ENCODE measurements at places on chromosomes 2 and 18. TPM values are rescaled to one million over a fixed set of nuclear protein-coding genes. Genes with fewer than 3 reads are reported as not detected.

DNA sequence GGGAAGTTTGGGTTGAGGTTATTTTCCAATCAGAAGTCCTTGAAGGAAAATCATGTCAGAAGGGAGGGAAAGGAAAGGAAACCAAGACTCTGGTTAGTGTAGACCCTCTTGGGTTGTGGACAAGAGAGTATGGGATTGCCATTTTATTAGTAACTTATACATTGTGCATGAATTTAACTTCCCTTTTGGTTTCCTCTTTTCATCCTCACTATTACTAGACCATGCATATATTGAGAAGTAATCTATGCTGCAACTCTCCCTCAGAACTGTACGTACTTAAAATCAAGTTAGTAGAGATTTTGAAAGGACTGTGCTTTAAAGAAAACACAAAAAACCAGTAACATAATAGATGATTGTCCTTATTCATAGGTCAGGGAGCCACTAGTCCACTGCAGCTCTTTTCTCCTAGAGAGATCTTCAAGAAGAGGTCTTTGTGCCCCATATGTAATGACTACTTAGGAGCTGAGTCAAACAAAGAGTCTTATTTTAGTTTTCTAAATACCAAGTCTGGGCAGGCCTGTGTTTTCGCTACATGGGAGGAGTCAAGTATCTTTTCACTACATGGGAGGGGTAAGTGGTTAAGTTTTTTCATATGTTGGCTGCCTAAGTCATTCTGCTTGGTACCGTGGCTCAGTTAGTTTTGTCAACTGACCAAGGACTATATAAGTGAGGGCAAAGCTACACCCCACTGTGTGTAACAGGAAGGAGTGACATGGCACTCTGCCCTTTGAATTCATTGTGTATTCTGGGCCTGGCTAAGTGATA, 25.2 kb upstream of the FAM117B start:
- no peak for DNase-seq

The LINC00305 gene
- not detected for total RNA-seq

The GALNT3 gene
- total RNA-seq = 51.3 TPM

GRCh38 chr2:152441961-152442360, 107.0 kb downstream of the FMNL2 start:
- no peak for DNase-seq

- DNase-seq = no peak
Measured at GRCh38 chr2:236811062-236811656, 241.5 kb downstream of the ACKR3 start.

GRCh38 chr2:39183673-39184072, 60.1 kb downstream of the CDKL4 start:
- no peak for DNase-seq

DNA sequence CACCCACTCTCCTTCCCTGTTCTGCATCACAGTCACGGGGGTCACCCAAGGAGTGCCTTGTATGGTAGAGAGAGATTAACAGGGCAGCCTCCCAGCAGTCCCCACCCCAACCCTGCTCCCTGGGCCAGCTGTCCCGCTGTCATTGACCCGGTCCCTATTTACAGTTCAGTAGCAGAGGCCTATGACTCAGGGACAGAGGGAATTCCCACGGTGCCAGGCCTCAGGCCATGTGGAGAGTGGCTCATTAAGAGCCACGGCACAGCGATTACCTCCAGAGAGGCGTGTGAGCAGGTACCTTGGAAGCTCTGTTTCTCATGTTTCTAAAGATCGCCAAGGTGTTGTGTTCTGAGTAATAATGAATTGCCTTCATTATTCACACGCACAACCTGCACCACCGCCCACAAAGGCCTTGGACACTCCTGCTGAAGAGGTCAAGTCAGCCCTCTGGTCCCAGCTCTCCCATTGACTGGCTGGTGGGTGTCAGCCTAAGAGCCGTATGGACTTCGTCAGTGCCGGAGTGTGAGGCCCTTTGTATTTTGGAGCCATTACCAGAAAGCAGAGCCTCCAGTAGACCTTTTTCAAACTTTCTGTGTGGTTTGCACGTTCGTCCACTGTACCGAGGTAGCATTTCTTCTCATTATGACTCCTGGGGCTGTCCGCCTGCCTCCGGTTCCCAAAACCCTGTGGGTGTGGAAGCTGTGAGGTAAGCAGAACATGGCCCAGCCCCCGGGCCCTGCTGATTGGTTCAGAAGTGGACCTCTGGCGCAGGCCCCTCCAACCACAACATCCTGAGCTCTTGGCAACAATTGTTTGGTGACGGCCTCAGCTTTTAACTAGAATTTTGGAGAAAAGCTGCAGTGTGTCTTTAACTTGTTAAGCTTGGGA, 47.0 kb downstream of the SERTAD2 start:
- DNase-seq = peak; percentile 95

- no peak for DNase-seq
Measured at GRCh38 chr18:26746826-26747475, 118.6 kb downstream of the AQP4 start.

The TIMM21 gene
- total RNA-seq = 23.1 TPM

GRCh38 chr2:111522231-111522768, 361.7 kb downstream of the ANAPC1 start:
- no peak for DNase-seq

The UGT1A4 gene
- total RNA-seq = 12.3 TPM

The UGT1A3 gene
- 5.8 TPM for total RNA-seq

DNA sequence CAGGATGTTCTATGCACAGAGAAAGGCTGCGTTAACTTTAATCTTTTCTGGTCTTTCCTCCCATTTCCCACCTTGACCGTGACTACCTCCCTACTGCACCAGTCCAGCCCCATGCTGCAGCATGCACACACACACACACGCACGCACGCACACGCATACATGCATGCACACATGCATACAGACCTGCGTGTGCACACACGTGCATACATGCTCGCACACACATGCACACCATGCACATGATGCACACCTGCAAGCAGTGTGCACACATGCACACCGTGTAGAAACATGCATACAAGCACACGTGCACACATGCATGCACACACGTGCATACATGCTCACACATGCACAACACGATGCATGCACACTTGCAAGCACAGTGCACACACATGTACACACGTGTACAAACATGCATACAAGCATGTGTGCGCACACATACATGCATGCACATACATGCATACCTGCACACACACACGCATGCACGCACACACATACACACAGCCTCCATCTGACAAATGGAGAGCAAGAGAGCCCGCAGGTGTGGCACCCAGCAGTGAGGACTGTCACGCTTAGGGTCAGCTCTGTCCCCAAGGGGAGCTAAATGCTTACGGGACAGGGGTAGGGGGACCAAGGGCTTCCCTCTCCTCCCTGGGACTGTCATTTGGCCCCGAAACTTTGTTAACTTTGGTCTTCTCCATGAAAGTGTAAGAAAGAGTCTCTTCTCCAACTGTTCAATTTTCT, 18.2 kb downstream of the SNORC start:
- DNase-seq = no peak

The SAG gene
- total RNA-seq = not detected

The CNDP1 gene
- total RNA-seq = not detected

DNA sequence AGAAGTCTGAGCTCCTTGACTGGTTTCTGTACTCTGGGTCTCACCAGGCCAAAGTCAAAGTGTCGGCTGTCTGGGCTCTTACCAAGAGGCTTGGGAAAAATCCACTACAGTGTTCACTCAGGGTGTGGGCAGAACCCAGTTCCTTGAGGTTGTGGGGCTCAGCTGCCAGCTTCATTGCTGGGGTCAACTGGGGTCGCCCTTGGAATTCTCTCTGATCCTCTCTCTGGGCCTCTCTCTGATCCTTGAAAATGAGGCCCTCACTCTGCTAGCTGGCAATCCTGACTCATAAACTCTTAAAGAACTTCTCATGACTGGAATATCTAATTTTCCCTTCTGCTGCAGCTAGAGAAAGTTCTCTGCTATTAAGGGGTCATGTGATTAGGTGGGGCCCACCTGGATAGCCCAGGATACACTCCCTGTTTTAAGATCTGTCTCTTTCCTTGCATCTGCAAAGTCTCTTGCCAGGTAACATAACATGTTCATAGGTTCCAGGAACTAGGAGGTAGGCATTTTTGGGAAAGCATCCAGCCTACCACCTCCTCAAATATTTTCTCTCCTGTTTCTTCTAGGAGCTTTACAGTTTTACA, 66.3 kb downstream of the SP110 start:
- no peak for DNase-seq

- no peak for DNase-seq
Measured at GRCh38 chr2:9234680-9235146, 28.1 kb downstream of the ASAP2 start.

The FOXD4L1 gene
- total RNA-seq = not detected

DNA sequence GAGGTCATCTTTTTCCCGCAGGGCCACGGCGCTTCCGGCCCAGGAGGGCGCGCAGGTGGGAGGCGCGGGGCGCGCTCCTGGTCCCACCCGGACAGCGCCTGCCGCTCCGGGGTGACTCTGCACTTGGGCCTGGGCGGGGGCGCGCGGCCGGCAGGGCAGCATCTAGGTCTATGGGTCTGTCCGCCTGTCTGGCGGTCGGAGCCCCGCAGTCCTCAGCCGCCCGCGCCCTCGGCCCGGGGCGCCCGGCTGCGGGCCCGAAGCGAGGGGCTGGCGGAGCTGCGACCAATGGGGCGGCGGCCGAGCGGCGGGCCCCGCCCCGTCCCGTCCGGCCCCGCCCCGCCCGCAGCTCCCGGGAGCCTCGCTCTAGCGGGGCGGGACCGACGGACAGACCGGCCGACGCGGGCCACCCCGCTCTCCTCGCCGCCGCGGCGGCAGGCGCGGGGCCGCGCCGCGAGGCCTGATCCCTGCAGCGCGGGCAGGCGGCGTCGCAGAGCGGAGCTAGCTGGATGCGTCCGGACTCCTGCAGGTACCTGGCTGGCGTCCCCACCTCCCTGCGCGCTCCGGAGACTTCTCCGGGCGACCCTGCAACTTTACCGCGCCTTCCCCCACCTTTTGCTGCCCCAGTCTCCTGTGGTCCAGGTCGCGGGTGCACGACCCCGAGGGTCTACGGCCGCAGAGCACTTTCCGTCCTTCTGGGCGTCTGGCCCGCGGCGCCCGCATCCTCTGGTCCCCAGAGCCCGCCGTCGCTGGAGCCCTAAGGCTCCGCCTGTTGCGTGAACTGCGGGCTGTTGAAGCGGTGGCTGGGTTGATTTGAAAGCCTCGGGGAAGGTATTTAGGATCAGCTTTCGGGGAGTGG, at the start of gene KCNS3:
Gene KCNS3, plus strand, starts transcription at position 387 of the 856 bp plus-strand sequence. CDS start 52,342 bp downstream, outside the sequence.
- no peak for DNase-seq

DNA sequence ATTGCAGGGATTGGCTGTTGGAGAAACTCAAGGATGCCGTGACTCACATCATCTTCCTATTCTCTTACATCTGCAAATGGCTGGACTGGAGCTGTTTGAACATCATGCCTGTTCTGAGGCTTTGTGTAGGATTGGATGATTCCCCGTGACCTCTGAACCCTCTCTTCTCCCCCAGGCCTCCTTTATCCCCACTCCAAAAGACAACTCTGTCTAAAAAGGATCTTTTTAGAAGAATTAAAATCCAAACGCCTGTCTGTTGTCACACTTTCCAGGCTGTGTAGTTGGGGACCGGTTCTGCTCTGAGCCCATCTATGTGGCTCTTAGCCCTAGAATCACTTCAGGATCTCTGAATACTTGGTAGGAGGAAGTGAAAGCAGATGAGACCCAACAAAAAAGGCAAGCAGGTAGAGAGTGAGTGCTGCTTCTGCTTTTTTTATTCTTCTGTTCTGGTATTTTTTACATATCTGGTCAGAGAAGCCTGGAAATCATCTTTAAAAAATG, 565 bp downstream of the SP140 start:
- peak; percentile 41 for DNase-seq

The TANC1 gene
- 57.4 TPM for total RNA-seq

The MAL gene
- total RNA-seq = not detected

DNA sequence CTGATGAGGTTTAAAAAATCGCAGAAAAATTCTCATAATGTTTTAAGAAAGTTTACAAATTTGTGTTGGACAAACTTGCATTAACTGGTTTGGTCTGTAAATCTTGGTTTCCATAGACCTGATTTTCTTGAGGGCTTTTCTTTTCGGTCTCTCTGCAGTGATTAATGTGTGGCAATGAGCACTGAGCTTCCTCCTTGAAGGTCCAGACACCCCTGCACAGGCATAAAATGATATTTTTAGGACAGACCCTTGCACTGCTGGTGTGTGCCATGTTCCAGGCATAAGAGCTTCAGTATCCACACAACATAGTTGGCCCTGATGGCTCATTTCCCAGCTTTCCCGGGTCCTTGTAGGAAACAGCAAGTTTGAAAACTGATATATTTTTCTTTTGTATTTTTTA, 33.7 kb downstream of the MRPL33 start:
- DNase-seq = no peak

- no peak for DNase-seq
Measured at GRCh38 chr18:62196980-62197379, 9.9 kb downstream of the RELCH start.

- DNase-seq = no peak
Measured at GRCh38 chr2:216426938-216427337, 14.7 kb downstream of the SMARCAL1 start.

- DNase-seq = no peak
Measured at GRCh38 chr2:104033399-104033798, 820.5 kb upstream of the POU3F3 start.

GRCh38 chr2:205403244-205403825, 279.0 kb upstream of the NRP2 start:
- DNase-seq = no peak

The ALPI gene
- total RNA-seq = 390 TPM

DNA sequence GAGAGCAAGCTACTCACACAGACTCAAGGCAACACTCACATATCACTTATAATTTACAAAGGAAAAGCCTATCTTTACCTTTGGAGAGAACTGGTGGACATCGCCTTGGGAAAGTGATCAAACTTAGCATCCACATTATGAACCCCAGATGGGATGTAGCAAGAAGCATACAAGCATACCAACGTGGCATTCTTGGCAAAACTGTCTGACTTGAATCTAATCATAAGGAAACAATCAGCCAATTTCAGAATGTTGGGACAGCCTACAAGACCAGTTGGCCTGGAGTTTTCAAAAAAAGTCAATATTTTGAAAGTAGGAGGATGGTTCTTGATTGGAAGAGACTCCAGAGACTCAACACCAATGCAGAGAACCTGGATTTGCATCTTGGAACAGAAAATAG, 79.1 kb upstream of the PMAIP1 start:
- DNase-seq = no peak

DNA sequence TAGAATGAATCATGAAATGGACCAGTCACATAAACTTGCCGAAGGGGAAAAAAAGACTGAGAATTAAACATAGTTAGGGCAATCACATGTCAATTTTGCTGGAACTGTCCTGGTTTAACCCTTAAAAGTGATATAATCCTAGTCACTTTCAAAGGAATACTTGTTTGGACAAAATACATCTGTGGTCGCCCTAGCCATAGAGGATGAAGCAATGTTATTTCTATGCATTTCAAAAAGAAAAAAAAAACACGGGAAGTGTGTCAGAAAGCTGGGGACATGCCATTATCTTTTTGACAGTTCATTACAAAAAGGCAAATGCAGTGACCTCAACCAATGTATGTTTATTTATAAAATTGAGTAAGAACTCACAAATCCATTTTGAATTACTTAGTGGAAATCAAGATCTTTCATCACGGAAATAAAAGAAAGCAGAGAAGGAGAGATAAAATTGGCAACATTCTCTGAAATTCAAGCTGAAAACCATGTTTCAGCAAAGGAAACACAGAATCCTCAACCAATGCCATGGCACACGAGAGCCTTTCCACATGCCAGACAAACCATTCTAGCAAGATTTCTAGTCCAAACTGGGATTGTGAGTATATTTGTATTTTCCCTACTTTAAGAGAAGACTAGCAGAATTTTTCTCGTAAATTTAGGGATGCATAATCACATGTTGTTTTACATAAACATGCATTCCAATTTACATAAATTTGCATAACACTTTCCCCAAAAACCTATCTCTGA, 854.3 kb upstream of the ACVR2A start:
- DNase-seq = no peak

- DNase-seq = no peak
Measured at GRCh38 chr2:167404627-167405284, 516.5 kb downstream of the XIRP2 start.

- peak; percentile 44 for DNase-seq
Measured at GRCh38 chr2:240995041-240996021, 3.1 kb upstream of the SNED1 start.
